ENCODE measurements at places on chromosomes 6 and 20. TPM values are rescaled to one million over a fixed set of nuclear protein-coding genes. Genes with fewer than 3 reads are reported as not detected.

MCCD1 gene
- not detected for polyA plus RNA-seq

GSTA2 gene
- 88.6 TPM for polyA plus RNA-seq

LY6G6D gene
- polyA plus RNA-seq, result not detected

HSPA1L gene
- 2.6 TPM for polyA plus RNA-seq

- no peak for DNase-seq
Measured at GRCh38 chr6:78438135-78438534, 429.2 kb upstream of the IRAK1BP1 start.

DNA sequence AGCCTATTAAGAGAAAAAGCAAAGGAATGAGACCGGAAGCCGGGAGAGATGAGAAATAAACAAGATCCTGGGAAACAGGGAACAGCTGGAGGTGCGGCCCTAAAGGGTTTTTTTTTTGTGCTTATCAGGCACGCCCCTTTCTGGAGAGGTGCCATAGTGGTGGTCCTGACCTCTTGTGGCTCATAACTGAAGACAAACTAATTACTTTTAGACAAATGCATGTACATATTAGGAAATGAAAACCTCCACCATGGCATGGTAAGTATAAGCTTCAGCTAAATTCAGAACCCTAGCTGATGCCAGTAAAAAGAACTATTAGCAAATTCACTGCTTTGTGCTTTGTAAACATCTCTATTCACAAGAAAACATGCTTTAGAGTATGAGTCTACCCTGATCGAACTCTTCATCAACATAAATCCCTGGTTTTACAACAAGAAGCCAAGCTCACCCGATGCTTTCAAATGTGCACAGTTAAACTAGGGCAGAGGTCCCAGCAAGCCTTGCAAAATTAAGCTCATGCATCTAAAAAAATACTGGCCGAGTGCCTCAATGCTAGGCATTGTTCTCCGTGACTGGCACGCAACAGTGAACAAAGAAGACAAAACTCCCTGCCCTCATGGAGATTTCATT lies 96.4 kb upstream of the MRPS10 start:
- no peak for DNase-seq

DNA sequence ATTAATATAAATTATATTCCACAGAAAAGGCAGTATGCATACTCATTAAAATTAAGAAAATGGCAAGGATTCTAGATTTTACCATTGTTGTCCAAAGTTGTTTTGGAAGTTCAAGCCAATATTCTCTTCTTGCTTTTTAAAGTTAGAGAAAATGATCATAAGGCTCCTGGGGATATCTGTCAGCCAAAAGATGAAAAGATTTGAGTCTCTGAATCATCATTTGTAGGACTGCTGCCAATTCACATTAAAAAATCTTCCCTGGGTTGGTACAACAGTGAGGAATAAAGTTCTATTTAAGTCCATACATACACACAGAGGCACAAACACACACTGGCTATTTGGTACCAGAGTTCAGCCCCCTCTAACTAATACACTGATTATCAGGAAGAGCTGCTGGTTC lies 620.1 kb downstream of the COL12A1 start:
- no peak for DNase-seq

- no peak for DNase-seq
Measured at GRCh38 chr6:15628499-15629131, 34.2 kb downstream of the DTNBP1 start.

- DNase-seq, result no peak
Measured at GRCh38 chr6:101445527-101445926, 52.0 kb downstream of the GRIK2 start.

DNA sequence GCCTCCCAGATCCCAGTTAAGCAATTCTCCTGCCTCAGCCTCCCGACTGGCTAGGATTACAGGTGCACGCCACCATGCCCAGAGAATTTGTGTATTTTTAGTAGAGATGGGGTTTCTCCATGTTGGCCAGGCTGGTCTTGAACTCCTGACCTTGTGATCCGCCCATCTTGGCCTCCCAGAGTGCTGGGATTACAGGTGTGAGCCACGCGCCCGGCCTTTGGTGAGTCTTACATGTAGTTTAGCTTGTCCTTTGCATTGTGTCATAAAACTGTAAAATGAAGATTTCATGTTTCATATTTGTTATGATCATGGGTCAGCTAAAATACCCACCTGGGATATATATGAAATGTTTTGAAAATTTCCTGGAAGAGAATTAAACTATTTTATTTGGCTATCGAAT lies 183.5 kb downstream of the SASH1 start:
- no peak for DNase-seq

GRCh38 chr6:137878486-137879285 lies 11.6 kb downstream of the TNFAIP3 start:
- no peak for DNase-seq

DNA sequence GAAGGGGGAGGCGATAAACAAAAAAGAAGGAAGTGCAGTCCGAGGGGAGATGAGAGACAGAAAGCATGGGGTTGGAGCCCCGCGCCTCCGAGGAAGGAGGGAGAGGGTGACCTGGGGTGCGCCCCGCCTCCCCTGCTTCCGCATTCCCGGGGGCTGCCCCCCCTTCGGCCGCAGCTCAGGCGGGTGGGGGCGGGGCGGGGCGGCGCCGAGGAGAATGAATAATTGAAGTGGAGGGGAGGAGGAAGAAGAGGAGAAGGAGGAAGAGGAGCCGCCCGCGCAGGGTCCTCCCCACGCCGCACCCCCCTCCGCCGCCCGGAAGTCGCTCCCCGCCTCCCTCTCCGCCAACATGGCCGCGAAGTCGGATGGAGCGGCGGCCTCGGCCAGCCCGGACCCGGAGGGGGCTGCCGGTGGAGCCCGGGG lies at the start of gene XKR7:
Gene XKR7, plus strand, starts transcription at position 322 of the 420 bp plus-strand sequence. Its CDS starts 25 bp downstream, at position 347.
- no peak for DNase-seq

GRCh38 chr6:7126754-7127153 lies 19.0 kb downstream of the RREB1 start:
- DNase-seq, result no peak

GRCh38 chr20:46127396-46128010 lies 9.4 kb downstream of the CD40 start:
- DNase-seq, result no peak

DNA sequence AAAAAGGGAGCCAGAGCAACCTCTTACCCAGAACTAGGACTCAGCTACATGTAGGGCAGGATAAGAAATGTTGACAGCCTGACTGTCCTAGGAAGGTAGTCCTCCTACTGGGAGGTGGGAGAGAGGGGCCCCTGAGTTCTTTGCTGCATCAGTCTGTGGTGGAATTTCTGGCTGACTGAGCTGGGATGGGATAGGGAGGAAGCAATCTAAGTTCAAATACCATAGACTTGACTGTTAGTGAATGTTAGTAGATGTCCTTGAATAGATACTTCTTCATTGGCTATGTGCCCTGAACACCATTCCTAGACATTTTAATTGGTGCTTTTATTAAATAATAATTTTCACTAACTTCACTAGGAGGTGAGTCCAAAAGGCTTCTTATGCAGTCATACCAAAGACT lies 1343.6 kb upstream of the CITED2 start:
- DNase-seq, result no peak

DNA sequence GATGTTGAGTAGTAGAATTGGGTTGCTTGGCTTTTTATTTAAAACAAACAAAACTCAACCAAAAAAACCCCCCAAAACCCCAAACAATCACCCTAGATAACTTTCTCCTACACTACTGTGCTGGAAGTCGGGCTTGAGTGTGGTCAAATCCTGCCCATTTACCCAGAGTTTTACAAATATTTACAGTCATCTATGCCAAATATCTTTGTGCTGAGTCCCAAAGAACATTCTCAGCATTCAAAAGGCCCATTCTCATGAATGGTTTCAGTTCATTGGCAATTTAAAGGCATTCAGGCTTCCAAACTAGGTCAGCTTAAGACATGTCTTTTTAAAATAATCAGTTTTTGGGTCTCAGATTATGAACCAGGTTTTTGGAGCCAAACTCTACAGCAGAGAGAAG lies 1.8 kb downstream of the RNF144B start:
- no peak for DNase-seq

GRCh38 chr6:47360388-47360787 lies 50.7 kb upstream of the TNFRSF21 start:
- DNase-seq, result no peak
